Activated T-helper 1 cell treated with anti-CD3 and anti-CD28 coated beads, Interleukin-2, amount 50 U/mL, for 16 hours (primary cell): ENCODE measurements at places on chromosomes 3 and 15.

DNA sequence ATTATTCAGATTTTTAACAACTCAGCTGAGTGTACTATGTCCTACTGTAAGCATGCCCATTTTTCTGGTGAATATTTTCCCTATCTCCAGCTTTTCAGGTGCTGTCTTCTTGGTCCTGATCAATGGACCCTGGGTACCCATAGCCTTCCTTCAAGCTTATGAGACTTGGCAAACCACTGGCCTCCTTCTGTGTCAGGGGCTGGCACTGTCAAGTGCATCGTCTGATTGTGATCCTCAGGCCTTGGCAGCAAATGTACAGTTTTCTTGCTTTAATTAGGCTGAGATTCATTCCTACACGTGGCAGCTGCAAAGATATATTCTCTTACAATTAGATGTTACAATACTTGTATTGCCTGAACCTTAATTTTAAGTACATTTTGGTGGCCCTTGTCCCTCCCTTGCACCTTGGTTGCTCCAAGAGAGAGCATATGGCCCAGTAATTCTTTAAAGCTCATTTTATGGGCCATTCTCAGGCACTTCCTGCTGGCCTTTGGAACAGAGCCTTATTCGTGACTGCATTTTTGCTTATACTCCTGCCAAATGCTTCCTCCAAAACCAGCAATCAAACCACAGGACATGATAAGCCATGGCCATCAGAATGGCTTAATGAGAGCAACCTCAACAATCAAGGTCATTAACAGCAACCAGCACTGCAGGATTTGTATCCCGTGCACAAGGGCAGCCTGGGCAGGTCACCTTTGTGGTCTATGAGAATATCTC lies 179.9 kb downstream of the CNTN6 start:
- no peak for DNase-seq

GRCh38 chr15:64775551-64776401 lies at the start of gene RBPMS2:
RBPMS2 (minus strand) TSS chr15:64775589; CDS start chr15:64775319, 270 bp downstream.
- DNase-seq: no peak

- no peak for DNase-seq
Observed at GRCh38 chr15:30043211-30043655, 39.5 kb upstream of the GOLGA8J start.

- no peak for DNase-seq
Observed at GRCh38 chr15:93088981-93089726, at the start of gene RGMA. RGMA (minus strand) TSS chr15:93089211; CDS start chr15:93088932, 279 bp downstream.

GRCh38 chr3:196969660-196970546 lies 1.3 kb upstream of the PIGZ start:
- DNase-seq: peak; percentile 26

DNA sequence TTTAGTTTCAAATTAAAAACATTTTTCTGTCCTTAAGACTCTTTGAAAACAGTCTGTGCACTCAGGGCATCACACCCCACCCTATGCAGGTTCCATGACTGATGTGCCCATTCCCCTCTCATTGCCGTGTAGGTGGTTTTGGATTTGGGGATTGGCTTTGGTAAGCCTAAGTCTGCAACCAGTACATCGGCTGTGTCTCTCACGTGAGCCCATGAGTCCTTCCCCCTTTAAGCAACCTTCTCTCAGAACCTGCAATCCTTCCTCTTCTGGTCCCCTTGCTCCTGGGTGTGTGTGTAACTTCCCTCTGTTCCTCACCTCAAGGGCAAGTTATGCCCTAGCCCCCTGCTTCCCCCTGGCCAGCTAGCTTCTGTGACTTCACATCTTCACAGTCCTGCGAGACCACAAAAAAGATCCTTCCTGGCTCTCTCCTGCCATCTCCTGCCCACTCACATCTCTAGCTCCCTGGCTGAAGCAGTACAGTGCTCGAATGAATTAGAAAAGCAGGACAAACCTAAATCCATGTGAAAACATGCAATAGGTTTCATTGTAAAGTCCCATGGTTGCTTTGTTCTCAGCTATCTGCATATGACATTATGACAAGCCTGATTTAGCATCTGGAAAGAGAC lies 126.7 kb downstream of the UACA start:
- no peak for DNase-seq

- DNase-seq: no peak
Observed at GRCh38 chr3:114035896-114036295, 20.4 kb downstream of the CCDC191 start.

DNA sequence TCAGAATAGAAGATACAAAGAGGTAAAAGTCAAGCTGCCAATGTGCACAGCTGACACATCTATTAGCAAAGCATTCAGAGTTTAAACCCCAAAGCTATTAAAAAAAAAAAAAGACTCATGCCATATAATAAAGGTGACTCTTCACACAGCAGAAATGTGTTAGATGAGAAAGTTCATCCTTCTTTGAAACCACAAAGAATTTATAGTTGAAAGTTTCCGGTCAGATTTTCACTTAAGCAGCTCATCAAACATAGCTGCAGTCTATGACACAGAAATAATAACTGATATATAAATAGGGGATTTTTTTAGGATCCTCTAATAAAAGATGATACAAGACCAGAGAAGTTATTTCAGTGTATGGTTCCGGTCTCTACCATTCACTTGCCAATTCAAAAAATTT lies 76.6 kb downstream of the WWTR1 start:
- DNase-seq: no peak

GRCh38 chr3:139639662-139640061 lies 38.1 kb downstream of the NMNAT3 start:
- no peak for DNase-seq

- no peak for DNase-seq
Observed at GRCh38 chr15:63288342-63288741, 10.9 kb downstream of the APH1B start.

DNA sequence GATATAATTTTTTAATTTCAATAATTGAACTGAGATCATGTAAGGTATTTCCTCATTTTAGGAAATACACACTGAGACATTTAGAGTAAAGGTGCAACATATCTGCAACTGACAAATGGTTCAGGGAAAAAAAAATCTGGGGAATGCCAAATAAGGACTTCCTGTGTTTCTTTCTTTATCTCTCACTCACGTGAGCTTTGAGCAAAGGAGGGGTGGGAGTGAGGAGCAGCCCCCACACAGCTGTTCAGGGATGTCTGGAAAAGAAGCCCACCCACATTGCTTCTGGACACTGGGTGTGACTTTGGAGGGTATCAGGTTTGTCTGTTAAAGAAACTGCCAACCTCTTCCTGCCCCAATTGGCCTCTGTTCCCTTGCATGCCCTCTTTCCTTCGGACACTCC lies 5.6 kb upstream of the TP63 start:
- no peak for DNase-seq

DNA sequence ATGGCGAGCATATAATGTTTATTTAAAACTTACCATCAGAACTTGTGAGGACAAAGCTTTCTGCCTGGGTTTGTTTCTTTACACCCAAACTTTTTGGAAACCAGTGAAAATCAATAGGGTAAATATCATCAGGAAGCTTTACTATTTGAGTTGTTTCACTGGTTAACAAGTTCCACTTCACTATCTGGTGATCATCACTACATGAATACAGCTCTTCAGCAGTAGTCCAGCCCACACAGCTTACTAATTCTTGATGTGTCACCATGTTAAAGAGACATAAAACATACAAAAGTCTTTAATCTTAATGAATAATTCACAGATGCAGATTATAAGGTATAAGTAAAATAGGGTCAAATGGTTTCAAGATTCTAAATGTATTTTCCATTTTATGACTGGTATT lies 17.6 kb downstream of the IFT80 start:
- no peak for DNase-seq

GRCh38 chr3:172315401-172316091 lies 132.7 kb downstream of the GHSR start:
- DNase-seq: no peak
